Ureter (tissue), 1 donor: ENCODE measurements at places on chromosomes 4 and X. TPM values are rescaled to one million over a fixed set of nuclear protein-coding genes. Genes with fewer than 3 reads are reported as not detected.

TRIM2 gene
- 90.6 TPM for total RNA-seq

BTC gene
- total RNA-seq: 8.3 TPM

DNA sequence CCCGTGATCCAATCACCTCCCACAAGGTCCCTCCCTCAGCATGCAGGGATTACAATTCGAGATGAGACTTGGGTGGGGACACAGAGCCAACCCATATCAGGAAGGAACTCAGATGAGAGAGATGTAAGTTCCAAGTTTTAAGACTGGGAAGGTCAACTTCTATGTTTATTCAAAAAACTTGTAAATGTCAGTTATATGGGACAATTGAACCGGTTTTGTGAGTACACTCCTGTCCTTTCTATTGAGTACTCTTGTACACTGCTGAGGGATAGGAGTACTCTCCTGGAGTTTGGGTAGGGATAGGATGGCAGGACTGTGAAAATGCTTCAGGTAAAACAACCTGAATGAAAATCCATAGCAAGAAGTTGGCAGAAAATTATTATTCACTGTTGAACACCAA, 239.1 kb downstream of the ZNF674 start:
- no peak for DNase-seq

DNA sequence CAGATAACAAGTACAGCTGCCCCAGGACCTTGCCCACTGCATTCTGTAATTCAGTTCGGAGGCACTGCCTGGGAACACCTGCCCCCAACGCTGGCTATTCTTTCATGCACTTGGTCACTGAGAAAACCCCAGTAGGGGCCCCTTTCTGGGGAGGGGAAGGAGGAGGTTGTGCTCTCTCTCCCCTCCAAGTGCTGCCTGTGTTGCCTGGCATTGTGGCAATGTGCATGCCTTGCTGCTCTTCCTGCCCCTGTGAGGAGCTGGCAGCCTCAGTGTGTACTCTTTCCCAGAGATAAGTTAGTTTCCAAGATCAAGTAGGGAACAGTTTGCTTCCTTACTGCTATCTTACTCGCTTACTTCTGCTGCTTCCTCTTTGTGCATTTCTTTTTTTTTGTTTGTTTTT, 90.8 kb downstream of the AASDH start:
- DNase-seq: no peak

GRCh38 chr4:85557016-85557901, 82.3 kb downstream of the ARHGAP24 start:
- DNase-seq: no peak

GRCh38 chr4:158129694-158130093, 43.1 kb downstream of the GASK1B start:
- DNase-seq: no peak

- DNase-seq: no peak
Observed at GRCh38 chr4:138223231-138223910, 18.8 kb downstream of the SLC7A11 start.

DNA sequence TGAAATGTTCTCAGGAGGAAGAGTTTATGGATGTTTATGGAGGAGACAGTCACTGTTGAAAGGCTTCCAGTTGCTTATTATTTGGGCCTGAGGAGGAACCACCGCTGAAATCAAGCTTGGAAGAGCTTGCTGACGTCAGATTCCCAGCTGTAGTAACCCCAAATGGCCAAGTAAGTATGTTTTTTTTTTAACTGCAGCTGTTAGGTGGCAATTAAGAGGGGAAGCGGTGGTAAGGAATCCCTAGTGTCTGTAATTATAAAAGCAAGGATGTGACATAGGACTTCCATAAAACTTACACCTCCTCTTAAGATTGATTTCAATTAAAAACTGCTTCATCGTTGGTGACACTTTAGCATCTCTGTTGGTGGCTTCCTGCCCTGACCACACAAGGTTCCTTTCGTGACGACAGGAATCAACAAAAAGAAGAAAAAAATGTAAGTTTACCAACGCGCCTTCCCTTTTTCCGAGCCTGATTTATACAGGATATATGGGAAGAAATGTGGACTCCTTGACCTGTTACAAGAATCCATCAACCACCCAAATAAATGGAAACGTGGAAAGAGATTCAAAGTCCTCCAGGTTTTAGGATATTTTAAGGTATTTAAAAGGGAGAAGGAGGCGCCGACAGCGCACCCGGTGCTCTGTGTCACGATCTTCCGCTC, 884 bp downstream of the RELL1 start:
- DNase-seq: no peak

- no peak for DNase-seq
Observed at GRCh38 chr4:26806331-26806730, 54.3 kb upstream of the STIM2 start.

GRCh38 chr4:176504118-176504517, 184.4 kb downstream of the SPCS3 start:
- no peak for DNase-seq

GRCh38 chr4:34935739-34936138, 1308.6 kb downstream of the ARAP2 start:
- DNase-seq: no peak

GRCh38 chr4:76233083-76233482, 18.4 kb upstream of the FAM47E start:
- no peak for DNase-seq
